ENCODE measurements at places on chromosomes 16 and 17.

DNA sequence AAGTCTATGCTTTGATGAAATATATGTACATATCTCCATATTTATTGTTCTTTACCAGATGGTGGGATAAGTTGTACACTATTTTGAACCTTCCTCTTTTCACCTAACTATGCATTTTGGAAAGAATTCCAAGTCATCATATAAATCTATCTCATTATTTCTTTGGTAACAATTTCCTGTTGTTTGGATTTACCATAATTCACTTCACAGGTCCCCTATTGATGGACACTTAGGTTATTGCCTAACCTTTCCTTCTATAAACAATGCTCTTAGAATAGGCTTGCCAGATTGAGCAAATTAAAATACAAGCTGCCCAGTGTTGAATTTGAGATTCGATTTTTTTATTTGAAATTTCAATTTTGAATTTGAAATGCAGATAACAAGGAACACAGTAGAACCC lies 28.9 kb upstream of the DHX8 start:
- no peak for DNase-seq

DNA sequence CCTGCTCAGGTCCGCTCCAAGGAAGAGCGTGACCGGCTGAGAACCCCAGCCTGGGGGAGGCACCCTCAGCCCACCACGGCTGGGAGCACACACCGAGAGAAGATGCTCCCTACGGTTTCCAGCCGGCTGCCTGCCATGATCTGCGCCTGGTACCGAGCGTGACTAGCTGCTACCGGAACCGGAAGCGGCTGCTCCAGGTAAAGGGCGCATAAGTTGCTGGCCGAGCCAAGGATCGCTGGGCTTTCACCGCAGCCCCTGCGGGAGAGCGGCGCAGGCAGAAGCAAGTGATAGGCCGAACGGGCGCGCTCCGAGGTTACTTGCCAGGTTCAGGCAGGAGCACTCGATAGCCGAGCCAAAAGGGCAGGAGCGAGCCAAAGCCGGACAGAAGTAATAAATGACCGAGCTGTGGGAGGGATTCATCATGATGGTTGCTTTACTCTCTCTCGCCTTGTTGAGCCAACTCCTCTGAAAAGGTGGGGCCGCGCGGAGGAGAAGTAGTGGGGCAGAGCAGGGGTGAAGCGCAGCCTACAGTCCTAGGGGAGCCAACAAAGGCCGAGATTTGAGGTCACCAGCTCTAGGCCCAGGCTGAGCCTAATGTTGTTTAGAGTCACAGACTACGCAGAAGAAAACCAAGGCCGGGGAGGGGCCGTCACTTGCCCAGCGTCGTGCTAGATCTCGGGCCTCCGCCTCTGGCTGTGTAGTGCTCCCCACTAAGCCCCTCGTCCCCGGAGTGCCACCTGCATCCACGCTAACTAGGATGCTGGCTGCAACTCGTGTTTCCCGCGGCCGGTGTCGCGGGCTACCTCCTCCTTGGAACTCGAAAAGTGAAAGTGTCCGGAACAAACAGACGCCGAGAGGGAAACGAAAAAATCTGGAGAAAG lies at the start of gene MRPS23:
Gene MRPS23, minus strand, starts transcription at position 171 of the 881 bp plus-strand sequence. Its CDS starts 34 bp downstream, at position 137.
- DNase-seq, result peak; percentile 92

DNA sequence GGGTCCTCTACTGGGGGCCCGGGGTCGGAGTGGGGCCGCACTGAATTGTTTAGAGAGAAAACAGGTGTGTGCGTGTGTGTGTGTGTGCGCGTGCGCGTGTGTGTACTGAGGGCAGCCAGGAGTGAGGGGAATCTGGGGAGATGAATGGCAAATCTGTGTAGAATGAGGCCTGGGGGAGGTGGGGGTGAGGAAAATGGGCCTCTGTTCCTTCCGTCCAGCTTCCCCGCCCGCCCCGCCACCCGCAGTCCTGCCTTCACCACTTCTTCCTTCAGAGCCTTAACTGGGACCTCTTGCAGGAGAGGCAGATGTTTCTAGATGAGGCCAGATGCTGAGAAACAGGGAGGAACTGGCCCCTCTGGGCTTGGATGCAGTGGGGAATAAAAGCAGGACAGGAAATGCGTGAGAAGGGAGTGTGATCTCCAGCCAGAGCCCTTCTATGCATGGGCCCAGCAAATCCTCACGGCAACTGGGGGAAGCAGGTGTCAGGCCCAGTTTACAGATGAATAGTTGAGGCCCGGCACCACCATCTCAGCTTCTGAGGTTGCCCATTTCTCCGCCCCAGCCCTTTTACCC lies 29.7 kb upstream of the NGFR start:
- no peak for DNase-seq

- peak; percentile 94 for DNase-seq
These were observed 5.3 kb downstream of the RNF166 start for GRCh38 chr16:88700636-88701482.

- DNase-seq, result no peak
These were observed 275.4 kb downstream of the SEC14L1 start for GRCh38 chr17:77416105-77416713.

- no peak for DNase-seq
These were observed 416.4 kb downstream of the CDH11 start for GRCh38 chr16:64705443-64705842.

GRCh38 chr17:30926516-30926915 lies 4.8 kb downstream of the ADAP2 start:
- no peak for DNase-seq

DNA sequence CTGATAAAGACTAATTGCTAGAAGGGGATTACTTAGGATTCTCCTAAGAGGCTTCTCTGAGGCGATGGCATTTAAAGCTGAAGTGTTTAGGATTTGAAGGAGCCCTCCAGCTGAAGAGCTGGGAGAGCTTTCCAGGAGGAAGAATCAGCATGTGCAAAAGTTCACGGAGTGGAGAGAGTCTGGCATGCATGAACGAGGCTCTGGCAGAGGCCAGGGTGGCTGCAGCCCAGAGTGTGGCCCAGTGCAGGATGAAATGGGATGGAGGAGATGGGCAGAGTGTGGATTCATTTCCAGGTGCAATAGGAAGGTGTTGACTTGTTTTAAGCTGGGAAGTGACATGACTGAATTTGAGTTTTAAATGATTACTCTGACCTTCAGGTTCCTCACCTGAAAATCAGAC lies 249.0 kb upstream of the CCL2 start:
- no peak for DNase-seq

GRCh38 chr17:18101828-18102227 lies 6.7 kb upstream of the MYO15A start:
- no peak for DNase-seq

GRCh38 chr17:65684631-65685030 lies 123.2 kb upstream of the AXIN2 start:
- DNase-seq, result no peak

DNA sequence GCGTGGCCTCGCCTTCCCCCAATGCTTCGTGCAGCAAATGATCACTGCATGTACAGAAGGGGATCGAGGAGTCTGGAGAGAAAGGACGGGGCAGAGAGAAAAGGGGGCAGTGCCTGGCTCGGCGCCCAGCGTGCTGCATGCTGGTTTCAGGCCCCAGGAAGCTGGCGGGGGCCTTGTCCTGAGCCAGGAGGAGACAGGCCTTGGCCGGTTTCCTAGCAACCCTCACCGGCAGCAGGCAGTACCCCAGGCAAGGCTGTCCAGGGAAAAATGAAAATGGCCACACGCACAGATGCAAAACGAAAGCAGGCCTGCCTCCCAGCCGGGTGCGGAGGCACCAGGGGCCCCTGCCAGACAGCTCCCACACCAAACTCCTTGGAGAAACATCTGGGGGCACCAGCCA lies 126.3 kb downstream of the ZFHX3 start:
- DNase-seq, result no peak

- DNase-seq, result no peak
These were observed 217.4 kb upstream of the COX10 start for GRCh38 chr17:13851889-13852288.

DNA sequence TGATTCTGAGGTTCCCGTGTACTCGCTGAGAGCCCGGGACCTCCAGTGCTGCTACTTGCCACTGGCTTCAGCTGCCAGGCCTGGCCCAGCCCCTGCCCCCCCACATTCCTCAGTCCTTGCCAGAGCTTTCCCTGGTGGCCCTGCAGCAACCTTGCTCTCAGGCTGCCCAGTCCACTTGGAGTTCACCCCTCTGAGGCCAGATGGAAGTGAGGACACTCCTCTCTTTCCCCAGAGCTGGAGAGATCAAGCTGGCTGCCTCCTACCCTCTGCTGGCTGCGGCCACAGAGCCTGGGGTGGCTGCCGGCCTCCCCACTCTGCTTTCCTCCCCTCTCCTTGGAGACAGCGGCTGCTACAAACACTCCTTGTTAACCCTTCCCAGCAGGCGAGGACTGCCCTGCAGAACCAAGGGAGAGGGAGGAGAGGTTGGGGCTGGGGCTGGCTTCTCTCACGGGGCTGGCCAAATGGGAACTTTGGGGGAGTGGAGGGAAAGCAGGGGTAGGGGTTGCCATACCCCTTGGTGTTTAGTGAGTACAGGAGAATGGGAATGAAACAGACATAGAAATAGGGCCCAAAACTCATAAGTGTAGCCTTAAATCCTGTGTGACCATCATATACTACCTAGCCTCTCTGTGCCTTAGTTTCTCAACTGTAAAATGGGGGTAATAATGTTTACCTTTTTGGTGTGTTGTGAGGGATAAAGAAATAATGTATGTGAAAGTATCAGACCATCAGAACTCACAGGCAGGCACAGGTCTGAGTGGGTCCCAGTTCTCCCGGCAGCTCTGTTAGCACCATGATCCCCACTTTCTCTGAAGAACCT lies at the start of gene GAS2L2:
Gene GAS2L2, minus strand, starts transcription at position 295 of the 820 bp plus-strand sequence. CDS start 389 bp downstream, outside the sequence.
- DNase-seq, result no peak

DNA sequence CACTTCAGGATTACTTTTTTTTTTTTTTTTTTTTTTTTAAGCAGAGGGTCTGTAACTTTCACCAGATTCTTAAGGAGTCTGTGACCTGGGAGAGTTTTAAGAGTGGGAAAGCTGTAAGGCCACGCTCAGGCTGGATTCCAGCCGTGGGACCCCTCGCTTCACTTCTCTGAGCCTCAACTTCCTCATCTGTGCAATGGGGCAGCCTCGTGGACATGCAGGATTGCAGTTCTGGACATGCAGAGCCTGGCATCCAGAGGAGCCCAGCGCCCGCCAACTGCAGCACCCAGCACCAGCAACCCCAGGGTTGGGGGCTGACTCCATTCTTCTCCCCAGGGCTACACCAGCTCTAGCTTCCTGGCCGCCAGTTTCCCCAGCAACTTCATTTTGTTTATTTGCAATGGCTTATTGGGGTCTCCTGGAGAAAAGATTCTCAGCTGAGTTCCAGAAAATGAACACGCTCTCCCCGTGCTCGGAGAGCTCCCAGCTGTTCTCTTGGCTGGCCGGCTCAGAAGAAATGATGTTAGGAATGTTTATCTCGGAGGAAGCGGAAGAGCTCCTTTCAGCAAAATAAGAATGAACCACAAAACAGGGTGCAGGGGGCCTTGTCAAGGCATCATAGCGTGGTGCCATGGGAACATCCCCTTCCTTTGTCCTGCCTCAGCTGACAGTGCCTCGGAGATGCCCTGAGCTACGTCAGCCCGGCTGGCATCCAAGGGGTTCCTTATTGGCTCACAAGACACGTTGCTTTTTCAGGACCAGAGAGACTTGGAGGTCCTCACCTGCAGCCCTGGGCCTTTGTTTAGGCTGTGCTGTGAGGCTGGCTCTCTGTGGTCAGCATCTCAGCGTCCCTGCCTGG lies 22.9 kb upstream of the ZCCHC14 start:
- DNase-seq, result no peak

DNA sequence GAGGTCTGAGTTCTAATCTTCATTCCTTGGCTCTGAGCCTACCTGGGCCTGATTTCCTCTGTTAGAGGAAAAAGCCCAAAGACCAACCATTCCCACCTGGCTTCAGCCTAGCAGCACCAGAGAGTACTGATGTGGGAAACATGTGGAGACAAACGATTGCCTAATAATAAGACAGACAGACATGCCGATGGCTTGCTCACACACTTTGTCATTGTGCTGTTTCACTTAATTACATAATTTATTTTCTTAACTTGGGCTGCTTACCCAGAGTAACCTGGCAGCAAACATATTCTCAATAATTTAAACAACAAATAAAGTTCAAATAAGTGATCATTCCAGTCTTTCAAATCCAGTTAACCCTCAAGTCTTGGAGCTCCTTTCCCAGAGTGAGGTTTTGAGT lies 83.4 kb downstream of the MAF start:
- DNase-seq, result no peak

DNA sequence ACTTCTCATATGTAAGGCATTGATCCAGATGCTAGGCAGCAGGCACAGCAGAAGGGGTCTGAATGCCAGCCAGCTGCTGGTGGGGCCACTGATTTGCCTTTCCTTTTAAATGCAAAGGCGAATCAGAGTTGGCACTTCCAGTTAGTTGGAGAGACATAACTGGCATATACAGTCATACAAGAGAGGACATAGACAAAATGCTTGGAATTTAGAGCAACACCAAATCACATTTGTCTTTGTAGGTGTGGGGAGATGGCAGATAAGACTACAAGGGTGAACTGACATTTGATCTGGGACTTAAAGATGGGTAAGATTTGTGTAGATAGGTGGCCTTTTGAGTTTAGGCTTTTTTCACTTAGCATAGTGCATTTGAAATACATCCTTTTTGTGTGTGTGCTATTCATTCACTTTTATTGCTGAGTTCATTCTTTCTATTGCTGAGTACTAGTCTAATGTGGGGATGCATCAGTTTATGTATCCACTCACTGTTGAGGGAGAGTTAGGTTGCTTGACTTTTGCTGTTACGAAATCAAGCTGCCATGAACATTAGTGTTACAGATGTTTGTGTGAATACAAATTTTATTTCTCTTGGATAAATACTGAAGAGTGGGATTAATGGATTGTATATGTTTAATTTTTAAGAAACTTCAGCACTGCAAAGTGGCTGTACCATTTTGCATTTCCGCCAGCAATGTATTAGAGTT lies 74.1 kb downstream of the SPECC1 start:
- no peak for DNase-seq

GRCh38 chr16:90035902-90036301 lies 16.6 kb upstream of the DBNDD1 start:
- no peak for DNase-seq

GRCh38 chr17:39357488-39357887 lies 43.9 kb downstream of the FBXL20 start:
- no peak for DNase-seq

GRCh38 chr16:66802159-66802558 lies 775 bp upstream of the TERB1 start:
- DNase-seq, result no peak

Measured in stimulated activated CD8-positive, alpha-beta memory T cell treated with anti-CD3 and anti-CD28 coated beads, Interleukin-4, amount 100 ng/mL, for 1 hour (primary cell).